CD4-positive, alpha-beta T cell treated with Interleukin-10 for 1 hour (primary cell): ENCODE measurements at places on chromosomes 7 and 10.
A peak's percentile ranks its signal among the peaks of the same experiment; 100 is the strongest.

- no peak for DNase-seq
Measured at GRCh38 chr10:131996466-131997365, 15.0 kb upstream of the BNIP3 start.

DNA sequence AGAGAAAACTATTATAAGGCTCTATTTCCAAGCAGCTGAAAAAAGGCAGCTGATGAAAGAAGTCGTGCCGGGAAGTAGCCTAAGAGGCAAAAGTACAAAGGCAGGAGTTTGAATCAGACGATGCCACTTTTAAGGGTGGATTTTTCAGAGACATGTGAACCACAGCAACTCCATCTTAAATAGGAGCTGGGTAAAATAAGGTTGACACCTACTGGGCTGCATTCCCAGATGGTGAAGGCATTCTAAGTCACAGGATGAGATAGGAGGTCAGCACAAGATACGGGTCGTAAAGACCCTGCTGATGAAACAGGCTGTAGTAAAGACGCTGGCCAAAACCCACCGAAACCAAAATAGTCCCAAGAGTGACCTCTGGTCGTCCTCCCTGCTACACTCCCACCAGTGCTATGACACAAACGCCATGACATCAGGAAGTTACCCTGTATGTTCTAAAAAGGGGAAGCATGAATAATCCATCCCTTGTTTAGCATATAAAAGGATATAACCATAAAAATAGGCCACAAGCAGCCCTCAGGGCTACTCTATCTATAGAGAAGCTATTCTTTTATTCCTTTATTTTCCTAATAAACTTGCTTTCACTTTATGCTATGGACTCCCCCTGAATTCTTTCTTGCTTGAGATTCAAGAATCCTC, 45.5 kb upstream of the PRSS1 start:
- DNase-seq, result no peak

GRCh38 chr10:11879387-11880094, 56.4 kb downstream of the PROSER2 start:
- no peak for DNase-seq

GRCh38 chr10:21329995-21330627, 195.4 kb downstream of the SKIDA1 start:
- DNase-seq, result no peak

DNA sequence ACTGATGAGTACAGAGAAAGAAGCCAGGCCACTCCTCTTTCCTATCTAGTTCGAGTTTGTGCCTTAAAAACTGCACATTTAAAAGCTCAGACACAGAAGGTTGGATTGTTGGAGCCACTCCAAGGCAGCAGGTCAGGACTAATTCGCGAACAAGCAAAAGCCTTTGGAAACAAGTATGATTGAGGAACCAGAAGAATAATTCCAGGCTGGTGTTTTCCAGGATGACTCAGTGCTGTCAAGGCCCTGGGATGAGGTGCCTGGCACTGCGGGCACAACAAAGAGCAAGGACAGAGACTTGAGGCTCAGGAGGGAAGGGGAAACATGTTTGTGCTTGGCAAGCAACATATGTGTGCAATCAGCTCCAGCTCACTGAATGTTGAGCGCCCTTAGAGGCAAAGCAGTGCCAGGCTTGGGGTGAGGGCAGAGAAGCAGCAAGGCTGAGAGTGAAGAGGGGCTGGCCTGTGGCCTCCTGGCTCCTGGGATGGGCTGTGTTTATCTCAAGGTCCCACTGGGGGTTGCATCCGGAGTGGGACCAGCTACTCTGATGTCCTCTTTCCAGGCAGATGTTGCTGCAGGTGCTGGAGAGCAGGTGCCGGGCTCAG, 44.1 kb downstream of the VSTM4 start:
- no peak for DNase-seq

- no peak for DNase-seq
Measured at GRCh38 chr7:137687556-137688265, 159.1 kb downstream of the DGKI start.

DNA sequence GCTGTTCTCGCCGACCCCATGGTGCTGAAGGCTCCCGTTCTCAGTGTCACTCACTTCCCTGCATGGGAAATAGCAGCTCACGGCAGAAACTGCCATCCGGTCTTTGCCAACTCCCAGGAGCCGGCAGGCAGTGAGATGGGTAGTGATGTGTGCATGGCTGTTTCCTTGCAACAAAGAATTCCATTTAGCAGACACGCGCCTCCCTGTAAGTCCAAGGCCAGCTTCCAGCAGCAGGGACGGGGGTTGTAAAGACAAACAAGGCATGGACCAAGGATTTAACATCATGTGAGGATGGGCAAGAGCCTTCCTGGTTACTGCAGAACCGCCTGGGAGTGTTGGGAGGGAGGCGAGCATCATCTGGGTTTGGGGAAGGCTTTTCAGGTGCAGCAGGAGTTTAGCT, 273.1 kb downstream of the GLRX3 start:
- no peak for DNase-seq

GRCh38 chr10:31593124-31593523, 274.1 kb downstream of the ZEB1 start:
- no peak for DNase-seq

DNA sequence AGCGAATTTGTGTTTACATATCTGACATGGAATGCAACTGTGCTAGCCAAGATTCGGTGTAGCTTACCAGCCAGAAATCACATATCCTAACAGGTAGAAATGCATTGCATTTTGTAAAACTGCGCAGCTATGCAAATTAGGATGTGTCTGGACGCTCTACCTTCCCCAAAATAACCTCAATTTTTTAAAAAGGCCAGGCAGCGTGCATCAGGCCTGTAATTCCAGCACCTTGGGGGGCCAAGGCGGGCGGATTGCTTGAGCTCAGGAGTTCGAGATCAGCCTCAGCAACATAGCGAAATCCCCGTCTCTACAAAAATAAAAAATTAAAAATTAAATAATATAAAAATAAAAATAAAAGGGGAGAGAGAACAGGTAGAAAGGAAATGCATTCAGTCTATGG, 305.0 kb downstream of the TYW1 start:
- no peak for DNase-seq

GRCh38 chr7:107803009-107803610, at the start of gene SLC26A3:
Gene SLC26A3, minus strand, starts transcription at chr7:107803223. Its CDS starts 8,714 bp downstream, at chr7:107794509.
- no peak for DNase-seq

- DNase-seq, result no peak
Measured at GRCh38 chr10:729213-729612, 39.7 kb upstream of the DIP2C start.

GRCh38 chr10:93827056-93827804, 66.5 kb upstream of the SLC35G1 start:
- peak; percentile 3 for DNase-seq

- DNase-seq, result no peak
Measured at GRCh38 chr10:112333452-112333851, 40.5 kb upstream of the ACSL5 start.

- DNase-seq, result no peak
Measured at GRCh38 chr7:122544463-122544862, 154.5 kb downstream of the RNF133 start.

DNA sequence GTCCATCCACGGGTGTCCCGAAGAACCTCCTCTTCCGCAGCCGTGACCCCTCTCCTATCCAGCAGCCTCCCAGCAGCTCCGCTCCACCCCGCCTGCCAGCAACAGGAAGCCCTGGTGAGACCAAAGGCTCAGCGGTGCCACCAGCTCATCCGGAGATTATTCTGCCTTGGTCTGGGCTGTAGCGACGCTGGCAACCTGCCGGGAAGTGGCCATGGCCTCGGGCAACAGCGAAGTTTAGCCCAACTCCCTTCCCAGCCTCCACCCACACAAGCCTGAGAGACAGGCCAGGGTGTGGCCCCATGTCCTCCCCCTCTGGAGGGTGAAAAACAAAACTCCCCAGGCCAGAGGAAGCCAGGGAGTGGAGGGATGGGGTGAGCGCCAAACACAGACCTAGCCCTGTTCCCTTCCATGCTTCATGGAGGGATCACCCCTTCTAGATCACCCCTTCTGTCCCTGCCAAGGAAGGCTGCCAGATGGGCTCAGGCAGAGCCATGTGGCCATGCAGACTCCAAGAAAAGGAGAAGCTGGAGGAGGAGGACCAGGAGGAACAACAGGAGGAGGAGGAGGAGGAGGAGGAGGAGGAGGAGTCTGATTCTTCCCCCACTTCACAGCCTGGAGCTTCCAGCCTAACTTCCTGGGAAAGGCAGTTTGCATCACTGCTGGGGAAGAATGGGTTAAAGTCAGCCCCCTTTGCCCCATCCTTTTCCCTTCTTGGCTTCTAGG, 918 bp downstream of the CALHM2 start:
- peak; percentile 59 for DNase-seq

- DNase-seq, result no peak
Measured at GRCh38 chr10:60262647-60263126, 127.0 kb downstream of the ANK3 start.

- DNase-seq, result no peak
Measured at GRCh38 chr7:14579971-14580370, 322.6 kb downstream of the DGKB start.

GRCh38 chr7:87818336-87818735, 57.8 kb downstream of the SLC25A40 start:
- no peak for DNase-seq

DNA sequence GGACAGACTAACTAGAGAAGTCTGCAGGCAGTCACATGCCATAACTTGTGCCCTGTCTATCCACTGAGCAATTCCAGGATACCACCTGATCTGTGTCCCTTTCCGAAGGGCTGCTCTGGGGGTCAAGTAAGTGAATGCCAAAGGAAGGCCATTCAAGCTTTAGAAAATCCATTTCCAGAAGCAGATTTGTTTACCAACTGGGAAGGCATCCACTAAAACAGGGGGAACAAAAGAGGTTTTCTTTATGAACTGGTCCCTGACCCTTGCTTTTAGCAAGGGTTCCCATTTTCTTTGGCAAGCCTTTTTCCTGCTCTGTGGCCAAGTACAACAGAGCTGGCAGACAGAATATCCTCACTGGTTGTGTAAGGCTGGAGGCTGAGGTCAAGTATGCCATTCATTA, 36.5 kb downstream of the ITPRID1 start:
- DNase-seq, result no peak

DNA sequence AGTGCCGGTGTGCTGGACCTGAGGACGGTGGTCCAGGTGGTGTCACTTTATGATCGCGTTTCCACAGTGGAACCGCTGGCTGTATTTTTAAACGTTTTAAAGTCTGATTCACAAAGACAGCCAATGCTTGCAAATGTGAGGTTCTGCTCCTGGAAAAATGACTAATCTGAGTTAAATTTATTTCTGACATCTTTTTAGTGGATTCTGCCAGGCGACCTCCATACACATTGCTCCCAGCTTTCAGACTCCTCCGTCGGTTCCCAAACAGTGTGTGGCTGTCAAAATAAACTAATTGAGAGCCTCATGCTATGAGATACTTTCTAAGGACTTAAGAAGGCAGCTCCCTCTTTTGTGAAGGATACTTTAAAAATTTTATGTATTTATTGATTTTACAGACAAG, 12.7 kb upstream of the TTYH3 start:
- no peak for DNase-seq

DNA sequence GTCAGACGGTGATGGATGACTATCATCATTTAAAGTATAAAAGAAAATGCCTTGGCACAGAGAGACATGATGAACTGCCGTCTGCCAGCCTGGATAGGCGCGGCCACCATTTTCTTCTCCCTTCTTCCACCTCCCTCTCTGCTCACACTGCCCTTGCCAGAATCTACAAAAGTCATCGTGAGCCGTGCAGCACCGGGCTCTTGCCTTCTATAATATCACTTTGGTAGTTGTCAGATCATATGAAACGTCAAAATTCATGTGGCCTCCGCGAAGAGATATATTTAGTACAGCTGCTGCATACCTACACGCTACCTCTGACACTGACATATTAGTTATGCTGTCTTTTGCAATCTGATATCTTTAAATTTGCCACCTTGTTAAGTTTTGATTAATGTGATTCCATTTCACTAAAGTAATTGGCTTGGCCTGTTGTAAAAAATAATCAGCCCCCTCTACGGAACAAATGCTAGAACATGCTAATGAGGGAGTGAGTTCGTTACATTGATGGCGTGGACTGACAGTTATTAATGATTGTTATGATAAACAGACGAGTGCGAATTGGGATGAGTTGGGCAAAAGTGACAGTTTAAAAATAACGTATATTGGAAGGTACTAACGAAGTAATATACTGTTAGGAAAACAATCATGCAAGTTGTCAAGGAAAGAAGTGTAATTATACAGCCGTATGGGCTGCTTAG, 214.9 kb downstream of the LRMDA start:
- no peak for DNase-seq

DNA sequence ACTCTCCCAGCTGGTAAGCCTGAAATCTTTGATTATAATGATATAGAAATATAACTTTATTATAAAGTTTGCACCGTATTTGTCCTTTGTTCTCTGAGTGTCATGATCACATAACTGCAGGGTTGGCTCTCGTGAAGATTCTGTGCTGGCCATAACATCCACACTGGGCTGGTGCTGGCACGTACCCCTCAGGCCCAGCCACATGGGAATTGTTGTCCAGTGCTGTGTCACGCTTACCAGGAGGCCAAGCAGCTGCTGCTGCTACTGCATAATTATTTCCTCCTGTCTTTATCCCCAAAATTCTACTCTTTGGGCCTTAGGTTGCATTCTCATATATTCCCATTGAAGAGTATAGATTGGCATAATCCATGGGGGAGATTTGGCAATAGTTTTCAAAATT, 20.8 kb upstream of the UCN3 start:
- no peak for DNase-seq

DNA sequence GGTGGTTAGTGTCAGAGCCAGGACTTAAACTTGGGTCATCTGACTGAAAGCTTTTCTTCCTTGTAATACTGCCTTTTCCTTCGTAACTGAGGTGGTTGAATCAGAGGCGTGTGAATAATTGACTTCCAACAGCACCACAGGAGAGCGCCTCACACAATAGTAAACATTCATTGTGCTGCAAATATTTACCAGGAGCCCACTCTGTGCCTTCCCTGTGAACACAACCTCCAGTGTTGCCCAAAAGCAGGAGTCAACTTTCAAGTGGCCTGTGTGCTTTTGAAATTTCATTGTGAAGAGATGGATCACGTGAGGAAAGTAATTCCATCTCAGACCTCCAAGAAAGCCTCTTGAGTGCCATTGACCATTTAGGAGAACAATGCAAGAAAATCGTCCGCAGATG, 60.2 kb downstream of the ADRA2A start:
- no peak for DNase-seq

- no peak for DNase-seq
Measured at GRCh38 chr7:138004936-138005335, 3.0 kb upstream of the CREB3L2 start.

- DNase-seq, result no peak
Measured at GRCh38 chr10:30705625-30706149, 76.1 kb upstream of the LYZL2 start.

DNA sequence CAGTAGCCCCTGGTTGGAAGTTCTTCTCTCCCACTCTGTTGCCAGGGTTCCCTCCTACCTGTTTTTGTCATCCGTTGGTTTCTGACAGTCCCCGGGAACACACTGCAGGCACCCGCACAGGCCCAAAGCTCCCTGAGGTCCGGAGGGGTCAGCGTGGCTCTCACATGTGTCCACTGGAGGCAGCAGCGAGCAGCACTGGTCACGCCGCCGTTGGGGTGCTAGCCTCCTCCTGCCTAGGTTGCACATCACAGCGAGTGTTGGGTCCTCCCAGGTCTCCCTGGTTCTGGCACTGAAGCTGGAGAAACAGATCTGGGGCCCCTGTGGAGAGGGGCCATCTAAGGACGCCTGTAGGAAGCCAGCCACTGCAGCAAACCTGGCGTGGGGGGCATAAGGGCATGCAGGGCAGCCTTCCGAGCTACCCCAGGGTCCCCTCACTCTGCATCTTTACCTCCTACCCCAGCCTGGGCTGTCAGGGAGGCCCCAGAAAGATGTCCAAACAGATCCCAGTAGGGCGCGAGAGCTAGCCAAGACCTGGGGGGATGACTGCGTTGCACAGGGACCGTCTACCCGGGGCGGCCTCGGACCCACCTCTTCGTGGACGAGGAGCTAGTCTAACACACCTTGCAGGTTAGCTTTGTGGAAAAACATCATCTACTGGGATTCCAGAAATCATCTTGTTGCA, 28.9 kb downstream of the LRRC27 start:
- peak; percentile 14 for DNase-seq
